Fibroblast of skin of right biceps (primary cell): ENCODE measurements at places on chromosomes 3 and 15.

- DNase-seq = peak; percentile 5
Observed at GRCh38 chr15:79769069-79769481, 127.7 kb downstream of the MTHFS start.

DNA sequence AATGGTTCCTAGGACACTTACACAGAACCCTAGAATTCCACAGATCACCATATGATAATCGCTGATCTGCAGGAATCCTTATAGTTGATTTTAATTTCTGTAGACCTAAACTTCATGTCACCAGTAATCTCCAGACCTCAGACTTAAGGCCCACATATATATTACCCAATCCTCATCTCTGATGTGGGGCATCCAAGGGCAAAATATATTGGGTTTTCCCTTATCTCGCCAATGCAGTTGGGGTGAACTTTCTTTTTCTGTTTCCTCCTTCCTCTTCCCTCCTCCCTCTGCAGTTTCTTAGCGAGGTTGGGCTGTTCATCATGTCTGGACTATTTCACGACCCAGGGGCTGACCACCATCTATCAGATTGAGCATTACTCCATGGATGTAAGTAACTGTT lies 230.2 kb downstream of the P3H2 start:
- no peak for DNase-seq

GRCh38 chr15:79933231-79933630 lies 36.4 kb upstream of the MTHFS start:
- DNase-seq = no peak

DNA sequence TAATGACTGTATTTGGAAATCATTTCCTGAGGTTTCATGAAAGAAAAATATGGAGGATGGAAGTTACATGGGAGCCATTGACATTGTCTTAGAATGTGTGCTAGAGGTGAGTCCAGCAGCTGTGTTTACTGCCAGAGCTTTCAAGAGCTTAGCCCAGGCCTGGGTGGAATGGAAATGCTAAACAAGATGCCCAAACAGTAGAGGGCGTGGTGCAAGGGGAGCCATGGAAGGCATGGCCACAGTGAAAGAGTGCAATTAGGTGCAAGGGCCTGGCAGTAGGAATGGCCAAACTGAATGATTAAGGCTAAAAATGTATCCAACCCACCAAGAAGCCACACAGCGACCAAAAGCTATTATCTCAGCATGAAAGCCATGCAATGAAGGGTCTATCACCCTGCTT lies 257.7 kb upstream of the NR2F2 start:
- no peak for DNase-seq

GRCh38 chr15:70014331-70014730 lies 83.4 kb downstream of the TLE3 start:
- no peak for DNase-seq
